ENCODE measurements at places on chromosomes 12 and 14.

DNA sequence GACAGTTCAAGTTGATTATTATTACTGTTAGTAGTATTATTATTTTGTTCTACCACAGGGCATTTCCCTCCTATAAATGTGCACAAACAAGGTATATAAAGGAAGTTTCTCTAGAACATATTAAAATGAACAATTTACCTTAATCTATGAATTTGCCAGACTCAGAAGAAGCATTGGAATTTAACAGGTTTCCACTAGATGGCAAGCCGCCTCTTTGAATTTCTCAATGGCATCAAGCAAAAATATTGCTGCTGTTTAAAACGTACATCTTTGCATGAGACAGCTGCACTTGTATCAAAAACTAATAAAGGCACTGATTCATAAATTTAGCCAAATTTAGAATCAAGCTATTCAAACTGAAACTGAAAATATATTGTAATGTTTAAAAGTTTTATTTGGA, 34.6 kb upstream of the MIS18BP1 start:
- no peak for DNase-seq

DNA sequence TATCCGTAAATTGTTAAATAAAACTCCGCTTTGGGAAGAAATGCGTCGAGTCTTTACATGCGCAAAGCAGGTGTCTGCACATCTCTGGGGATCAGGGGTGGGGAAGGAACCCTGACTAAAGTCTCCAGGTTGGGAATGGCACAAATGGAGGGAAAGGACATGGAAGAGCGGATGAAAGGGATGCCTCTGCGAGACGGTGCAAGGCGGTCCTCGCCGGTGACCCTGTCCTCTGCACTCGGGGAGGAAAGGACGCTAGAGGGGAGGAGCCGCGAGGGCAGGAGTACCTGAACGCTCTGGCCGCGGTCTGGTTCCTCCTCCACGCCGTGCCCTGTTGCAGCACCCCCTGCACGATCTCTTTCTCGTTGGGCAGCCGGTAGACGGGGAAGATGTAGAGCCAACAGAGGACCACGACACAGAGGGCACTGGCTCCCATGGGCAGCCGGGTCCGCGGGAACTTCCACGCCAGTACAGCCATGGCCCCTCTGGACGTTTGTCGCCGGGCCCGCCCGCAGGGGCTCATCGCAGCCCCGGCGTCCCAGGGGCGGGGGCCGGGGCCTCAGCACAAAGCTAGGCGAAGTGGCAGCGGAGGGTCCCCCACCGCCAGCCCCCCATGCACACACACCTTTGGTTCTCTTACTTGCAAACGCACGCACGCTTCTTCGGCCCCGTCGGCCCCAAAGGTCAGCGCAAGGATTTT, 646 bp downstream of the ST8SIA1 start:
- DNase-seq = no peak

DNA sequence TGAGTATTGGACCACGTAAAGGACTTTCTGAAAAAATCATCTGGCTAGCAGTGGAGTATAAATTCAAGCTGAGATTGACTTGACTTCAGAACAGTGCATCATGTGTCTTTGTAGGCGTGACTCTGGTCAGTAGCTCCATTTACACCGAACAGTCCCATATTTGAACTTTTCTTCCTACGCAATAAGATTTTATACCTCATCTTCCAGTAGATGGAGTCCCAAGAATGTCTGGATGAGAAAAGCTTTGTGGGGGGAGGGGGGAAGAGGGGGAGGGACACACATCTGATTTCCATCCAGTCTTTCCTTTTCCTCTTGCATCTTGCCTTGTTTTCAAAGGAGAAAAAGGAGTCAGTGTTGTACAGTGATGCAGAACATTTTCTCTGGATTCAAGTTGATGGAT, 241.0 kb downstream of the EMP1 start:
- no peak for DNase-seq

DNA sequence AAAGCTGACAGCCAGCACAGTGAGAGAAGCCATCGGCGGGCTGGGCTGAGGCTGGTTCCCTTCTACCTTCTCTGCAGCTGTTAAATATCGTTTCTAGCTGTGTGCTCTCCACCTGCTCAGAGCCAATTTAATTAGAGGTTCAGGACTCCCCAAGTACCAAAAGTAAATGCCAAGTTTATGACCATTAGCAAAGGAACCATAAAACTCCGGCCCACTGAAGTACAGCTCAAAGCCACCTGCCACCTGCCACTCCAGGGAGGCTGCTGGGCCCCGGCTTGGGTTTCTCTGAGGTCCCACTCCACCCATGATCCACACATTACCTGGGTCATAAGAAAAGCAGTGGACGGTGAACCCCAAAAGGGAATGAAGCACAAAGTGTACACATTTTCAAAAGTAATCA, 272.8 kb downstream of the KSR2 start:
- DNase-seq = no peak

- no peak for DNase-seq
These were observed 70.4 kb downstream of the FUT8 start for GRCh38 chr14:65482757-65483438.

GRCh38 chr12:22821985-22822384, 197.0 kb downstream of the ETNK1 start:
- no peak for DNase-seq

GRCh38 chr12:62248873-62249272, 11.3 kb upstream of the USP15 start:
- no peak for DNase-seq

GRCh38 chr12:24903329-24904088, 45.4 kb downstream of the BCAT1 start:
- DNase-seq = no peak

- no peak for DNase-seq
These were observed 12.0 kb upstream of the SLC2A14 start for GRCh38 chr12:7884689-7885088.

Measured in stimulated activated CD8-positive, alpha-beta memory T cell treated with anti-CD3 and anti-CD28 coated beads, Interleukin-4, amount 100 ng/mL, for 4 hours (primary cell).